Hypothalamus (tissue), 51 donors: ENCODE measurements at places on chromosomes 6 and 20.

DNA sequence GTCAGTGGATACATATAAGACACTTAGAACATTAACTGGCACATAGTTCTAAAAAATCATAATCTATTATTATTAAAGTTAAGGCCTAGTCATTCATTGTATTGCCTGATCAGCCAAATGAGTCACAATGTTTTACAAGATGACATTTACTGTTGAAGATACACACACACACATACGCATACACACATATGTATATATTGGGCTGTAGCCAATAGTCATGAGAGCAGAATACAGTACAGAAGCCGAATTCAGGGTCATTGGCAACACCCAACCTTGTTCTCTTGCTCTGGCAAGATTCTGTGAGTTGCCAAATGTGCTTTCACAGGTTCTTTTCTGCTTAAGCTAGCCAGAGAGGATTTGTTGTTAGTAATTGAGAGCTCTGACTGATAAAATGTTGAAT lies 922.8 kb upstream of the MAP3K7 start:
- no peak for DNase-seq

- DNase-seq = no peak
Observed at GRCh38 chr6:18424201-18424600, 37.1 kb downstream of the RNF144B start.

GRCh38 chr20:52012079-52012478 lies 179.5 kb downstream of the ZFP64 start:
- DNase-seq = no peak

DNA sequence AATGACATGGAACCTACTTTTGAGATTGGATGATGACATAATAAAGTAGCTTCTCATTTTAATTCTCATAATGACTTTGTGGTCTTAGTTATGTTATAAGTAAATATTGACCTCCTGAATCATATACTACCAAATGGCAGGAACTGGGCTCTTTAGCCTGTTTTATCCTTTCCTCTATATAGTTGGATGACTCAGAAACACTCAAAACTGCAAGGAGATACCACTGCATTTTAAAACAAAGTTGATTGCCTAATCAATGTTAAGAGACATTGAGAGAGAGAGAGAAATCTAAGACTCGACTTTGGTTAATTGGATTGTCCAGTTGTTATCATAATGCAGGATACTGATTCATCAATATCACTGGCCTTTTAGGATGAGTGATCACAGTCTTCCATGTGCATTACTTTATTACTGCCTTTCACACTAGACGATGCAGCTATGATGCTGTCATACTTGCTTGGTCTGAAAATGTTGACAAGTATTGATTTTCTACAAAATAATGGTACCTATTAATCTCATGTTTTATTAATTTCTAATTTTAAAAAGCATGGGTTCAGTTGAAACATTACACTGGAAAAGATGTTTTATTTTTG lies 320.0 kb downstream of the NKAIN2 start:
- no peak for DNase-seq
